Activated B cell treated with CpG ODN at 0.5 μM for 24 hours (primary cell): ENCODE measurements at places on chromosomes 3 and 15. TPM values are rescaled to one million over a fixed set of nuclear protein-coding genes. Genes with fewer than 3 reads are reported as not detected.

DNA sequence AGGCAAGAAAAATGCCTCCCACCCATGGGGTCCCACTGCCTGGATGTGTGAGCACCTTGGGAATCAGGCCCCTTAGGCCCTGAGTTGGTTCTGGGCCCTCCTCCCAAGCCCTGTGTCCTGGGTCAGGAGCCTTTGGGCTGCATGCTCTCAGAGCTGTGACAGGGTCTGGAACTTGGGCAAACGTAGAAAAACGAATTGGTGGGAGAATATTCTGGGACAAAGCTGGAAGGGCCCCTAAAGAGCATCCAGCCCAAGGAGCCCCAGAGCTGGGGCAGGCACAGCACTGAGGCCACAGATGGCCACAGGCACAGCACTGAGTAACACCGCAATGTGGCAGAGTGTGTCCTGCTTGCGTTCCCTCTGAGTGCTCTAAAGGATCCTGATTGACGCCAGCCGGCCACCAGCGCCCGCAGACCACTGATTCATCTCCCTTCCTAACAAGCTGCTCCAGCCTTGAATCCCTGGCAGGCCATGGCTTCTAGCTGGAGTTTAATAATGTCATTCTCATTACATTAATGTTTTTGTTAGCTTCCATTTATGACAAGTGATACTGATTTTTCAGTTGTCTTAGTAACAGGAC is 18.6 kb upstream of the SEC13 start:
- H3K4me3 ChIP-seq: no peak overlapping the region
- H3K27me3 ChIP-seq: peaks cover 2% of the 10 kb centered on the region
- no peak overlapping the region for H3K27ac ChIP-seq
- peaks cover 7% of the 10 kb centered on the region for H3K4me1 ChIP-seq

DNA sequence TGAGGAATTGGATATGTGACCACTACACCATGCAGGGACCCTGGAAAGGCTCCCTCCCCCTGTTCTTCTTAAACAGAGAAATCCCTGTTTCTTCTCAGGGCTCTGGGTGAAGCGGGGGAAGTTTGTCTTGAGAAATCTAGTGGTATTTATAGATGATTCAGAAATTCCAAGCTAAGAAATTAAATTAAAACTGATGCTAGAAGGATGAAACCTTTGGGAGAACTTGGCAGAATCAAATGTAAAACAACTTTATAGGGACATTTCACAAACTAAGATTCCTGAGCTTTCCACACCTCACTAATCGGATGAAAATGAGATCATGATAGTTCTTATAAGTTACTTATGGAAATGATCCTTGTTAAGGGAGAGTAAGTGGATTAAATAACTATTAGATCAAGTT is 54.2 kb downstream of the FBXL2 start:
- no peak overlapping the region for H3K27ac ChIP-seq
- DNase-seq: no peak
- no peaks in the 10 kb centered on the region for H3K4me1 ChIP-seq
- H3K27me3 ChIP-seq: peaks cover 20% of the 10 kb centered on the region
- no peaks in the 10 kb centered on the region for H3K36me3 ChIP-seq
- H3K4me3 ChIP-seq: no peak overlapping the region

GRCh38 chr15:68934341-68934740 is 4.0 kb downstream of the SPESP1 start:
- H3K27ac ChIP-seq: no peak overlapping the region
- no peak for DNase-seq
- no peaks in the 10 kb centered on the region for H3K4me1 ChIP-seq
- H3K4me3 ChIP-seq: no peak overlapping the region

Gene LRRC2
- not detected in 2 replicates for total RNA-seq
